Activated CD4-positive, alpha-beta T cell treated with anti-CD3 and anti-CD28 coated beads for 24 hours (primary cell): ENCODE measurements at places on chromosomes 13 and 19.

- no peak for DNase-seq
These were observed 150.7 kb upstream of the WASF3 start for GRCh38 chr13:26406791-26407190.

- DNase-seq = no peak
These were observed 1.6 kb downstream of the MYH14 start for GRCh38 chr19:50204811-50205675.

DNA sequence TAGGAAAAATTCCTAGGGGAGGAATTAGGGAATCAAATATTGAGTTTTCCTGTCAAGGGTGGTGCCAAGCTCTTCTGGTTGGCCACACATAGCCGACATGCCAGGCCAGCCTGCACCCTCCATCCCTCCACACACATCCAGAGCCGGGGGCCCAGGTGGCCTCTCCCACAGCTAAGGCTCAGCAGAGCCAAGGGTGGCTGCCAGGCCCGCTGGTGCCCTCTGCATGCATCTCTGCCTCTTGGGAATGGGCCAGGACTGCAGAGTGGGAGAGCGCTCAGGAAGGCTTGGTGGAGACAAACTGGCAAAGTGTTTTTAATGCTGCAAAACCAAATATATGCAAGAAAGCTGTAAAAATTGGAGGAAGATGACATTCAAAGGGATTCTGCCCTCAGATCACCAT is 42.7 kb upstream of the GAS6 start:
- DNase-seq = no peak

DNA sequence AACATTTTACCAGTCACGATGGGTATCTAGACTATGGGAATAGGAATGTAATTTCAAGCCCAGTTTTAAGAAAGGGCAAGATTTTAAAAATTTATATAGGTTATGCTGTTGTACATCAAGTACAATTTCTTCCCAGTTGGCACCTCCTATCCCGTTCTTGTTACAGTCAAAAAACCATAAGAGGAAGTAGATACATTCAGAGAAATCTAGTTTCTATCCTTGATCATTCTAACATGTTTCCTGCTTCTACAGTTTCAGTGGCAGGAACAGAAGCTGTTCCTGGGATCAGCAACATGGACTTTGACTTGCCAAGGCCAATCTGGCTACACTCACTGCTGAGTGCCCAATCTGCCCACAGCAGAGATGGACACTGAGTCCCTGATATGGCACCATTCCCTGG is 14.7 kb upstream of the FPR3 start:
- no peak for DNase-seq

DNA sequence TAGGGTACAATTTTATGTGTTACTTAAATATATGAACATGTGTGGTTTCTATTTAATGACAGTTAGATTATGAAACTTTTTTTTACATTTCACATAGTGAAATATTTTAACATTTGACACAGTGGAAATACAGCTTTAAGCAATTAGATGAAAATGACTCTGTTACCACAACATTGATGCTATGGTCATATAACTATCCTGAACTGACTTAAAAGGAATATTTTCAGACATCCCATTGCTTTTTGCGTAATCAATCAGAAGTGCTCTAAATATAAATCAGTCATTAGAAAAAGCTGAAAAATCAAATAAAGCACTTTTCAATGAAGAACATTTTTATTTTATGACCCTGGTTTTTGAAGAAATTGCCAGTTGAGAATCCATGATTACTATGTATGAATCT is 80.3 kb downstream of the UFM1 start:
- no peak for DNase-seq

GRCh38 chr19:20103091-20103740 is 25.4 kb downstream of the ZNF90 start:
- no peak for DNase-seq

DNA sequence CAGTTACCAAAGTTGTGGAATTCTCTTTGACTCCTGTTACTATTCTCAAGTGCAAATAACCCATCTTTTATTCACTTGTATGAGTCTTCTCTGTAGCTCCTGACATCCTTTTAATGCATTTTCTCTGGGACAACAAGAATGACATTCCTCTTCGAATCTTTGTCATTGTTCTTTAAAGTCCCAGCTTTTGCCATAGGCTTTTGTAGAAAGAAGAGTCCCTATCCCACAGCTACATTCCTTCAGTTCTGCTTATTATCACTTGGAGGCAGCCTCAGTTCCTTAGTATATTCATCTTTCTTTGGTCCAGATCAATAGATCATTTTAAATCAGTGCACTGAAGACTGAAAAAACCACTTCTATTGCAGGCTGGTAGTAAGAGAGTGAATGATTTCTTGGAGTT is 560.2 kb downstream of the DACH1 start:
- no peak for DNase-seq

- no peak for DNase-seq
These were observed 2.2 kb downstream of the ZNF100 start for GRCh38 chr19:21765151-21765550.

DNA sequence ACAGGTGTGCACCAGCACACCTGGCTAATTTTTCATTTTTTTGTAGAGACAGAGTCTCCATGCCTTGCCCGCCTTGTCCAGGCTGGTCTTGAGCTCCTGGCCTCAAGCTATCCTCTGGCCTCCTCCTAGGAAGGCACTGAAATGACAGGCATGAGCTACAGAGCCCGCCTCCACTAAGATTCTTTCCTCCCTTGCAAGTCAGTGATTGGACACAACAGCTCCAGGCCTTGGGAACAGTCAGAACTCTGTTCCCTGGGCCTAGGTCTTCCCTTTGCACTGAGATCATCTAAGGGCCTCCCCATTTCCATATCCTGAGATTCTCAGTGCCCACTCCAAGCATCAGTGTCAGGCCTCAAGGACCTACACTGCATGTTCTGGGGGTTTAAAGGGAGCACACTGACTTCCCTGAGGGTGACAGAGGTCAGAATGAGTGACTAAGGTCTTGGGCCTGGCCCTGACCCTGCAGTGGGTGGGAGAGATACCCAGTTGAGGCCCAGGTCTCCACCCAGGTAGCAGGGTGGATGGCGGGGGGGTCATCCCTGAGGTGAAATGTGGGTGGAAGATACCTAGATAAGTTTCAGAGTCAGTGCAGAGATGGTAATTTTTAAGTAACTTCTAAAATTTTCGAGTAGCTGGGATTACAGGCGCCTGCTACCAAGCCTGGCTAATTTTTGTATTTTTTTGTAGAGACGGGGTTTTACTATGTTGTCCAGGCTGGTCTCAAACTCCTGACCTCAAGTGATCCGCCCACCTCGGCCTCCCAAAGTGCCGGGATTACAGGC is 17.3 kb upstream of the ERCC1 start:
- DNase-seq = no peak

DNA sequence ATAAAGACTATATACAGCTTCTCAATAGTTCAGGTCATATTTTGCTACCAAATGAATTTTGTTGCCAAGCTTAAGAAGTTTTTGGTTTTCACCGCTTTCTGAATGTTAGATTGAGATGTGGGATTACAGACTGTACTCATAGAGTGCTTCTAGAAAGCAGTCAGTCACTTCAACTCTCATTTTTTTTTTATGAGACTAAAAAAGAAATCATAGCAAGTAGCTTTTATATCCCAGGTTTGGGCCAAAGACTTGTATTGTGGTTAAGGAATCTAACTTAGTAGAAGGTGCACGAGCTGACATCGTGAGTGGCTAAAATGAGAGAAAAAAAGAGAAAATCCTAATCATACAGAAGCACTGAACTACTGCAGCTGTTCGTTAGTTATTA is 2.2 kb upstream of the USPL1 start:
- no peak for DNase-seq

DNA sequence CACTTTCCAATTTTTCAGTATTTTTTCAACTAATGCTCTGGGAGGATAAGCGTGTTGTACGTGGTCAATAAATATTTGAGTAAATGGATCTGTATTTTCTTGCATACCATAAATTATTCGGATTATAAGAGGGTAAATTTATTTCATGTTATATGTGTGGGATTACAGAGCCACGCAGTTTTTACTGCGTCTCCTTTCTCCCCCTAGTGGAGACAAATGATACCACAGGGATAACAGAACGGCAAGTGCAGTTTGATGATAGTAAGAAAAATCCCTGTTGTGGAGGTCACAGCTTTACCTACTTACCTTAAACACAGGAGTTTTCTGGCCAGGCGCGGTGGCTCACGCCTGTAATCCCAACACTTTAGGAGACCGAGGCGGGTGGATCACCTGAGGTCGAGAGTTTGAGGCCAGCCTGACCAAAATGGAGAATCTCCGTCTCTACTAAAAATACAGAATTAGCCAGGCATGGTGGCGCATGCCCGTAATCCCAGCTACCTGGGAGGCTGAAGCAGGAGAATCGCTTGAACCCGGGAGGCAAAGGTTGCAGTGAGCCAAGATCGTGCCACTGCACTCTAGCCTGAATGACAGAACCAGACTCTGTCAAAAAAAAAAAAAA is 16.8 kb downstream of the MBD3L2B start:
- no peak for DNase-seq

DNA sequence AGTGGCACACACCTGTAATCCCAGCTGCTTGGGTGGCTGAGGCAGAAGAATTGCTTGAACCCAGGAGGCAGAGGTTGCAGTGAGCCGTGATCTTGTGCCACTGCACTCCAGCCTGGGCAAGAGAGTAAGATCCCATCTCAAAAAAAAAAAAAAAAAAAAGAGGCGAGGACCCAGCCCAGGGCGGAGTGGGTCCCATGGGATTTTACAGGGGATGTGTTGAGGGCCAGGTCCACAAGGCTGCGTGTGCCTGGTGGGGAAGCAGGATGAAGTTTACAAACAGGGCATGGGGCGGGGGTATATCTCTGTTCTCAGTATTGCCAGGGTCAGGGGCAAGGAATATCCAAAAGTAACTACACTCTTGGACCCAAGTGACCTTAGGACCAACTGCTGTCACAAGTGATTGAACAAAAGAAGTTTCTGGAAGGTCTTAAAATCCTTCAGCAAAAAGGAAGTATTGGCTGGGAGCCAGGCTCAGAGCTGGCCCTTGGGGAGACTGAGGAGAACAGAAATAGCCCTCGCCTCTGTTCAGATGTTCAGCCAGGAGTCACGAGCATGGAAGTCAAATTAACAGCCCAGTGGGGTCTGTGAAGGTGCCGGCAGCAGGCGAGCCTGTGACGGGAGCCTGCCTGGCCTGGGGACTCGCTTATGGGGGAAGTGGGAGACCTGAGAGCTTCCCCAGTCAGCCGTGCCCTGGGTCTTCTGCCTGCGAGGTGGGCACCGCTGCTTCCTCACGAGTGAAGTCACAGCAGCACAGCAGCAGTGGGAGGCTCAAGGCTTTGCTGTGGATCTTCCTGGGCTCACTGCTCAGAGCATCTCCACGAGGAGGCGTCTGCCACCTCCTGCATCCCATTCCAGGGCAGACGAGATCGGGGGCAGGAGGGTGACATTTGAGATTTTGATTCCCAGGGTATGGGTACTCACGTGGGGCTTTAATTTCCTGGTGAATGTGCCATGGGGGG is 6.4 kb downstream of the MYO9B start:
- no peak for DNase-seq

DNA sequence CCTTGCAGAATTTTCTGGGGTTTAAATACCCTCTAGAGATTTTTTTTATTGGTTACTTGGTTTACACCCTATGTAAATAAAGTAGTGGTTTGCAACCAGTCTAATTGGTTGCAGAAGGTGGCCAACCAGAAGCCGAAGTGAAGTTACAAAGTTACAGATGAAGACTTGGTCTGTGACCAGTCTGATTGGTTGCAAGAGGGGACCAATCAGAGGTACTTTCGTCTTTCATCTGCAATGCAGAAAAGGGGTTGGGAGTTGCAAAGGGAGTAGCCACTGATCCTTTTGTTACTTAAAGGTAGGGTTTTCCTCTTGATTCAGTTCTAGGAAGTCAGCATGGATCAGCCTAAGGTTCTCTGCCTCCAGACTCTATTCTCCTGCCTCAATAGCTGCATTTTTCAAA is 48.8 kb upstream of the CHST8 start:
- DNase-seq = no peak

DNA sequence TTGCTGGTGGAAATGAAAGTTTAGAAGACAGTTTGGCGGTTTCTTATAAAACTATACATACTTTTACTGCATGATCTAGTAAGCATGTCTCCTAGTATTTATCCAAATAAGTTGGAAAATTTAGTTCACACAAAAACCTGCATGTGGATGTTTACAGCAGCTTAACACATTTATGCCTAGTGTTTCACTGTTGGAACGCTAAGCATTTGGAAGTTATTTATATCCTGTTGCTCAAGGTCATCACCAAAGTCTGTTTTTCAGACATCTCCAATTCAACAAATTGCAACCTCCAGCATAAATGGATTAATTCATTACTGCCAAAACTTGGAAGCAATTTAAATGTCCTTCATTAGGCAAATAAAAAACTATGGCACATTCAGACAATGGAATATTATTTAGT is 461.8 kb downstream of the SUCLA2 start:
- DNase-seq = no peak

DNA sequence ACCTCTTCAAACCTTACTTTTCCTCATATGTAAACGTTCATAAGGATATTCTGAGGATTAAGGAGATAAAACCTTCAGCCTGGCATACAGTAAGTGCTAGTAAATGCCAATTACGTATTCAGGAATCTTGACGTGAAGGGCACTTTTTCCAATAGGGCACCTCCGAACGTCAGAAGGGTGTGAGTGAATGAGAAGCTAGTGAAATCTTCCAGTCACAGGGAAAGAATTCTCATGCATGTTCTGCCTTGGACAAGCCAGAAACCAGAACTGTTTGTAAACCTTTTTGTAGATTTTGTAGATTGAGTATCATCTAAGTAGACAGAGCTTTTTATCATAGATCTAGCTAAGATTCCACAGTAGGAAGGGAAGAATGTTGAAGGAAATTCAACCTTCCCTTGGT is 16.5 kb downstream of the DGKH start:
- no peak for DNase-seq

- no peak for DNase-seq
These were observed 113.1 kb downstream of the KLF5 start for GRCh38 chr13:73171926-73172325.

DNA sequence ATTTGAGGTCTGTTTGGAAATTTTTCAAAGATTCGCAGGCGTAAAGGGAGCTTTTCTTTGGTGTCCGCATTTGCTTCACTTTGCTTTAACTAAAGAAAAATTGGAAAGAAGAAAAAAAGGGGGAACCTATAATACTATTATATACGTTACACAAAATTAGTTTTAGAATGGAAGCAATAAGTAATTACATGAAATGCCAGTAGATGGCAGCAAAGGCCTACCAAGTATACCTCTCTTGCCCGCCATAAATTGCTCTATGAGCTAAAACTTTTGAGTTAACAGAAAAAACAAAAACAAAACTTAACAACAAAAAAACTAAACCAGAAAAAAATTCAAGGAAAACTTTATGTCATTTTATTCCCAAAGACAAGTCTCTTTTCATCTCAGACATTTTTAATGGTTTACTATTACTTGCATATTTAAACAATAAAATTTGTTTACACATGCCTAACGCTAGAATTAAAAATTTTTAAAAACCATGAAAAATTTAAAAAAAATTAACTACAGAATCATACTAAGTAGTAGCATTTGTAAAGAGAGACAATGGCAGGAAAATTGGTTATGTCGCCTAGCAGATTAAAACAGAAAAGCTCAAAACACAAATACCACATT is 271.4 kb downstream of the NALCN start:
- no peak for DNase-seq

- no peak for DNase-seq
These were observed 8.7 kb upstream of the IGFL3 start for GRCh38 chr19:46133101-46133627.
